ENCODE measurements at places on chromosomes 4 and X.

GRCh38 chr4:184156163-184156920 is 61.3 kb downstream of the ENPP6 start:
- no peak for DNase-seq

DNA sequence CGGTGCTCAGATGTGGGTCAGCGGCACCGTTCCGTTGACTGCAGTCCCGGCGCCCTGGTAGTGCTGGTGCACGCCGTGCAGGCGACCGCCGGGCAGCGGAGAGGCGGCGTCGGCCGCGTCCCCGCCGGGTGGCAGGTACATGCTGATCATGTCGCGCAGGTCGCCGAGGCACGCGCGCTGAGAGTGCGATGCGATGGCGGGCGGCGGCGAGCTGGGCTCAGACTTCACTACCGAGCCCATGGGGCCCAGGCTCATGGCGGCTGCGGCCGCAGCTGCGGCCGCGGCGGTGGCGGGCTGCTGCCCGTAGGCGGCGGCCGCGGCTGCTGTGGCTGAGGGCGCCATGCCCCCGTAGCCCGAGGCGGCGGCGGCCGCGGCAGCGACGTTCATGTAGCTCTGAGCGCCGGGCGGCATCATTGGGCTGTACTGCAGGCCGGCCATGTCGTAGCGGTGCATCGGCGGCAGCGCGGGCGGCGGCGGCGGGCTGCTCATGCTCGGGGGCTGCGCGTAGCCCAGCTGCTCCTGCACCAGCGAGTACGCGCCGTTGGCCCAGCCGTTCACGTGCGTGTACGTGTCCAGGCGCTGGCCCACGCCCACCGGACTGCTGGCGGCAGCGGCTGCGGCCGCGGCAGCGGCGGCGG is 1.0 kb downstream of the SOX3 start:
- peak; percentile 40 for DNase-seq

DNA sequence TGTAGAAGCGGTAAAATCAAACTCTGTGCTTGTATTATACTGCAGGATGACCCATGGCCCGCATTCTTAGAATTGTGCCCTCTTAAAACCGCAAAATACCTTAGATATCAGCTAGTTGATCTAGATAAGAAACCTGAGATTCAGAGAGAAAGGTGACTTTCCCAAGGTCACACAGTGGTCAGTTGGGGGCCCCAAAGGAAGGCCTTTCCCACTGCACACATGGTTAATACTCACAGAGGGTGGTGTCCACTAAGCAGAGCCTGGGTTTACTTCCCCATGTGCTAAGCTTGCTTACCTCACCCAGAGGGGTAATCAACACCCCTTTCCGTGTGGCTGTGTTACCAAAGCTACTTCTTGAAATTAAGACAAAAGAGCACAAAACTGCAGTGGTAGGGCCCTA is 66.3 kb downstream of the RBM47 start:
- DNase-seq = no peak

- DNase-seq = no peak
Measured at GRCh38 chr4:100510551-100510950, 7.3 kb downstream of the EMCN start.

DNA sequence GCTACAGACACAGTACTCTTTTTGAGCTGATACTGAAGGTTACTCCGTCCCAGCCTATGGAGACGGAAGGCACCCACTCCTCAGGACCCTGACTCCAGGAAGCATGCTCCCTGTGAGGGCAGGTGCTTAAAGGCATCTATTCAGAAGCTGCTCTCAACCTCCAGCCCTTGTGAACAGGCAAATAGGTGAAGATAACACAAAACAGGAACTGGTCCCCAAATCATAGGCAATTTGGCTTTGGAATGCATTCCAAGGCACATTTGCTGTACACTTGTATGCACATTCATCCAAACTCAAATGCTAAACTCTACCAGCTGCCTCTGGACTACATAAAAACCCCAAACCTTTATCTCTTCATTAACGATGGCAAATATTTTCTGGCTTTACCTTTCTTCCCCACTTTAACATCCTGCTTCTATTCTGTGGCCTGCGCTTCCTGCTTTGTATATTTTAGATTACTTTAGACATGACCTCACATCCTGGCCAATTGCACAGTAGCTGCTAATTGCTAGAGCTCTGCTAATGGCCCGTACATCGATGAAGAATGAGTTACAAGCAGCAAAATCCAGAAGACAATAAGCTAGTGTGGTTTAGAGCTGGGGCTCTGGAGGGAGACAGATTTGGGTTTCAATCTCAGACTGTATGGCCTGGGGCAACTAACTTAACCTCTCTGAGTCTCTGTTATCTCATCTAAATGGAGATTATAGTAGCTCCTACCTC is 3.2 kb downstream of the SEL1L3 start:
- DNase-seq = no peak

DNA sequence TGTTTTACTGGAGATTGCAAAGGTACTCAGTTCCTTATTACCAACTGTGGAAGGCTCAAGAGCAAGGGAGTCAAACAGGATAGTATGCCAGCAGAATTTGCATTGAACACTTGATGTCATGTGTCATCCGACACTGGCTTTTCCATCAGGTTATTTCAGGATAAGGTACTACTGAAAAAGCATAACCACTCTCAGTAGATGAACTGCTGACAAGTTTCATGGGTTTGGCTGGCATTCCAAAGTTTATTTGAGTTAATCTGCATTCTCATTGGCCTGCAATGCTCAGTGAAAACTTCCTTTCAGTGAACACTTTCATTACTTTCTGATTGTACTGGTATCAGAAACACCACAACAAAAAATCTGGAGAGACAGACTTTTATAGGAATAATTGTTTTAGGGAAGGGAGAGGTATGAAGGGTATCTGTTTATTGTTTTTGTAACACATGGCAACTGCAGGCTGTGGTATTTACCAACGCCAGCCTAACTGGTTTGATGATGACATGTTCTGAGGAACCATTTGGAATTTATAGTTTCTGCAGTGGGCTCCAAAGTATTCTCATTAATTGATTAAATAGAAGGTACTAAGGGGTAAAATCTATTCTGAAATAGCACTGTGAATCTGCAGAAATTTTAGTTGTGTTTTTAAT is 345.7 kb upstream of the NR3C2 start:
- DNase-seq = no peak

DNA sequence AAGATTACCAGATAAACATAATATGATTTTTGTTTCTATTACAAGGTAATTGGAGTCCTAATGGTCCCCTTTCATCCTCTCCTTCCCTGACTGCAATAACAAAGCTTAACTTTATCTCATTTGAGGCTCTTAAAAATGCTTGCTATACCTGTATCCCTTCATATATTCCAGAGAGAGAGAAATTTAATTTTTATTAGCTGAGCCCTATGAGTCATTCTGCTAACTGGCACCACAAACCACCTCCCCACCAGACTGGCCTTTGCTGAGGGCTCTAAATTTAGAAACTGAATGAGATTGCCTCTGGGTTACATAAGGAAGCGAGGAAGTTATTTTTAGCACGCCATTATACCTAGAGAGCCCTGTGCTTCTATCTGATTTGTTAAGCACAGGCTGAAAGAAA is 27.4 kb downstream of the CBLL2 start:
- no peak for DNase-seq

GRCh38 chr4:40811956-40812355 is 62.2 kb downstream of the NSUN7 start:
- no peak for DNase-seq
